ENCODE measurements at places on chromosomes 3 and 15.

DNA sequence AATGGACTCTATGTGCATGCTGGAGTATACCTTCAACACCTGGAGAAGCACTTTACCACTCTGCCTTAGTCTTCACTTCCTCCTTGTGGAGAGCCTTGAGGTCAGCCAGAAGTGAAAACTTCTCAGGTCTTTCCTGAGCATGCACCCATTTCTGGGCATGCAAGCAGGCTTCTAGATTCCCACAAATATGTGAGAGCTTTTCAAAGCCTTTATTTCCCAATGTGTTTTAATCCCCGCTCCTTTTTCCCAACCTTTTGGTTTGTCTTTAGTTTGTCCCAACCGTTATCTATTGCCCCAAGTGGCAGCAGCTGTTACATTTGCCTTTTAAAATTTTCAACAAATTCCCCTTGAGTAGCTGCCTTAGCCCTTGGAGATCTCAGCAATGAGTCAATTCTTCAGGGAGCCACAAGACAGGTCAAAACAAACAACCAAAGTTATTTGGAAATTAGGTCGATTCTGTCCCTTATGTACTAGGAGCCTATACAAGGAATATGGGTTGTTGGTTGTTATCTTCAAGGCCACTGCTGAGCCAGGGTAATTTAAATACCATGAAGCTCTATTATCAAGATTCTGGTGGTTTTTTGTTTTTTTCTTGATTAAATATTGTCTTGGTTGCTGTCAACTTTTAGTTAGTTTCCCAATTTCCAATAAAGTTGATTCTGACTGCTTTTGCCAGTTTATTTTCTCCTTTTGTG is 44.4 kb downstream of the LSM3 start:
- DNase-seq: no peak

GRCh38 chr3:97816811-97817210 is 5.0 kb upstream of the CRYBG3 start:
- DNase-seq: no peak

- no peak for DNase-seq
Observed at GRCh38 chr15:39918688-39919385, 1.2 kb downstream of the GPR176 start.

- no peak for DNase-seq
Observed at GRCh38 chr3:88003115-88003755, 55.6 kb downstream of the CGGBP1 start.

DNA sequence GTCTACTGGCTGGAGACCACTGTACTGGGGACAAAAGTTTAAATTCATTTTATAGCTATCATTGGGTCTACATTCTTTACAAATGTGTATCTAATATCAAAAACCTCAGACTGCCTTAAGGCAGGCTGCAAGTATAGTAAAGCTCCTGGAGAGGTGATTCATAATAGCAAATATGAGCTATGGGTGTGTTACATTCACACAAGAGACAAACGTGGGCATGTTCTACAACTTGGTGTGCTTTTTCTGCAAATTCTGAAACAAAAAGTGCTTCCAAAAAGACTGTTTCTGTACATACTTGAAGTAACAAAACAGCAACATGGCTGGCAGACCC is 1101.4 kb downstream of the ROBO1 start:
- DNase-seq: no peak

DNA sequence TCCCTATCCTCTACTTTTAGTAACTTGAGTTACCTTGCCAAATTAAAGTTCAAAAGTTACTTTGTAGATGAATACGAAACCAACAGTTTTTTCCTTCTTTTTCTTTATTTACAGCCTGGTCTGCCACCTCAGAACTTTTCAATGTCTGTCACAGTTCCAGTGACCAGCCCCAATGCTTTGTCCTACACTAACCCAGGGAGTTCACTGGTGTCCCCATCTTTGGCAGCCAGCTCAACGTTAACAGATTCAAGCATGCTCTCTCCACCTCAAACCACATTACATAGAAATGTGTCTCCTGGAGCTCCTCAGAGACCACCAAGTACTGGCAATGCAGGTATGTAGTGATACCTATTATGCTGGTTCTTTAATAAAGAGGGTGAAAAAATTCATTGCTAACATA is 59.0 kb downstream of the LYSMD4 start:
- no peak for DNase-seq

GRCh38 chr3:134477002-134477401 is 8.8 kb downstream of the ANAPC13 start:
- no peak for DNase-seq

DNA sequence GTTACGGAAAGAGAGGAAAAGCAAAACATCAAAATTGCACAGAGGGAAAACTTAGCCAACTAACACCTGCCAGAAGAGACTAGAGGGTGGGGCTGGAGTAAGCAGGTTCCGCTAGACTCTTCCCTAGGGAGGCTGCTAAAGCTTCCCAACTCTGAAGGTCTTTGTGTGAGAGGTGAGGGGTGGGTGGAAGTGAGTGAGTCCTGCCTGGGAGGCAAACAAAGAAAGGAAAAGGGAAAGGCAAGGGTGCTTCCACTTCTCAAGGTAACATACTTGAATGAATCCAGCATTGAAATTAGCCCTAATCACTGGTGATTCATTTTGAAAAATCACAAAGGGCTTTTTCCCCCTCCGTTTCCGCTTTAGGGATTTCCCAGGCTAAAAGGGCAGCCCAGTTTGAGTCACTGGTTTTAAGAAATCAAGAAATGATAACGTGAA is 220.5 kb upstream of the ADAMTS9 start:
- DNase-seq: no peak

DNA sequence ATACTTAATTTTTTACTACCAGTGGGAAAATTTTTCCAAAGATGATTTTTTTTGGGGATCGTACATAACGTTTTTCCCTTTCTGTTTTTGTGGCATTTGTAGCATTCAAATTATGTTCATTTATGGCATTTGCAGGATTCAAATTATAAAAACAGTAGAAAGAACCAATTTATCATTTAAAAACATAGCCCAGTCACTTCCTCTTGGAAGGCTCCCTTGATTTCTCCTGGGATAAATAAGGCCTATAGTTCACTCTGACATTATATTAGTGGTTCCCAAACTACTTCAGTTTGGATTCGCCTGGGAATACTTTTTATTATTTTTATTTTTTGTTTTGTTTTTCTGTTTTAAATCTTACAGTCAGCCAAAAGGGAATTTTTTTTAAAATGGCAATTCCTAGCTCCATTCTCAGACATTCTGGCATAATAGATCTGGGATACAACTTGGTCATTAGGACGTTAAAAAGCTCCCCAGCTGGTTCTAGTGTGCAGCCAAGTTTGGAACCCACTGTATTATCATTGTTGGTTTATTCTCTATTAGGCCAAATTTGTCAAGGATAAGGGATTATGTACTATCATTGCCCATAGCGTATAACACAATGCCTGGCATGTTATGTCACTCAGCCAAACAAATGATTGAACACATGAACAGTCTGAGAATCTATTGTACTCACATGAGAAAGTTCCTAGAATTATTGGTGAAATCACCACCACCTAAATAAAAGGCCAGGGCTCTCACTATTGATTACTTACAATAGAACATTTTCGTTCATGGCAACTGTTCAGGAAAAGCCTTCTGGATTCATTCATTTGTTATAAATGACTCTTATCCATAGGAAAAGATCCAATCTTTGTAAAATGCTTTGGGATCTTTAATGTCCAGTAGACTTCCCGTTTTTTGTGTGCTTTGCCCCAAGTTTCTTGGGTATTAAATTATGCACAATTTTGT is 28.9 kb downstream of the RARB start:
- no peak for DNase-seq

- no peak for DNase-seq
Observed at GRCh38 chr15:95839367-95839782, 491.1 kb upstream of the NR2F2 start.

- DNase-seq: no peak
Observed at GRCh38 chr3:177640319-177640965, 443.2 kb upstream of the TBL1XR1 start.

DNA sequence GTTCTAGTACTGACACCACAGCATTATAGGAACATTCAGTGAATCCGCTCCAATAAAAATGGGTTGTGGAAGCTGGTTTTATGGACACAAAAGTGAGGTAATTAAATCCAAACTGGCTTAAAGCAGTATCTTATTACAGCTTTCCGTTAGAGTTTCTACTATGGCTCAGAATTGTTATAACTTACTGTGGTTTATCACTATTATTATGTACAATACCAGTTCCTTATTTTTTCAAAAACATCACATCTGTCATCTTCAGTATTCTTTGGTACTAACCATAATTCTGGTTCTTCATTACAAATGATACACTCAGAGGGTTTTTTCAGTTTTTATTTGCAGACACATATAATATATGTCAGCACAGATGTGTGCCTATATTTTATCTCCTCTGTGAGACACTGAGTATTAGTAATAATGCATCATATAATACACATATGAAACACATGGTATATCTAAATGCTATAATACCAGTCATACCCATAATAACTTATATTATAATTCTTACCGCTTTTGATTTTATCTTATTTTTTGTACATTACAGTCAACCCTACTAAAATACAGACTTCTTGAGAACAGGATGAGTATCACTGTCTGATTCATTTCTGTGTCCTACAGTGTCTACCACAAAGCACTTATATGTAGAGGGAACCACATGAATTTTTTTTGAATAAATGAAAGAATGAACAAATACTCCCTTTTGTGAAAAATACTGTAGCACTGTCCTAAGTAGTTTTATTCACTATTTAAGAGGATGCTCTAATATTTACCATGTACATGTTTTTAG is 39.0 kb downstream of the CMSS1 start:
- DNase-seq: no peak

GRCh38 chr3:184645336-184645735 is 66.5 kb downstream of the MAGEF1 start:
- no peak for DNase-seq

DNA sequence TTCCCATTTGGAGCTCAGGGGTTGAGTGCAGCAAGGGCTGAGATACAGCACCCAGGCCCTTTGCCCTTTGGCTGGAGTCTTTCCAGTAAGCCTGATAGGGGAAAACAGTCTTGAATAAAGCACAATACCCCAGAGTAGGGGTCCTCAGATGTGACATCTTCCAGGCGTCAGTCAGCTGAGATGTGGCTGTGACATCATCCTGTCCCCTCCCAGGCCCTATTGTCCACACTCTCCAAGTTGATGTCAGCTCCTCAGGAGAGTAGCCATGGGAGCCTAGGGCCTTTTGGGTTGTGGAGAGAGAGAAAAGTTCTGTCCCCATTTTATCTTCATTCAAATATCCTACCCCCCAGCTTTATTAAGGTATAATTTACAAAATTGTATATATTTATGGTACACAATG is 92.5 kb downstream of the CACNA2D3 start:
- no peak for DNase-seq

DNA sequence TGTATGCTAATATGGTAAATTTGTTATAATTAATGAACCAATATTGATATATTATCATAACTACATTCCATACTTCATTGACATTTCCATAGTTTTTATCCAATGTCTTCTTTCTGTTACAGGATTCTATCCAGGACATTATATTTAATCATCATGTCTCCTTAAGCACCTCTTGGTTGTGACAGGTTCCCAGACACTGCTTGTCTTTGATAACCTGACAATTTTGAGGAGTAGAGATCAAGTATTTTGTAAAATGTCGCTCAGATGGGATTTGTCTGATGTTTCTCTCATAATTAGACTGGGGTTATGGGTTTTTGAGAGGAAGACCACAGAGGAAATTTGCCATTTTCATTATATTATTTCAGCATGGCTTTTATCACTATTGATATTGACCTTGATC is 317.4 kb downstream of the PLOD2 start:
- DNase-seq: no peak

- no peak for DNase-seq
Observed at GRCh38 chr15:96703091-96703490, 372.6 kb downstream of the NR2F2 start.

DNA sequence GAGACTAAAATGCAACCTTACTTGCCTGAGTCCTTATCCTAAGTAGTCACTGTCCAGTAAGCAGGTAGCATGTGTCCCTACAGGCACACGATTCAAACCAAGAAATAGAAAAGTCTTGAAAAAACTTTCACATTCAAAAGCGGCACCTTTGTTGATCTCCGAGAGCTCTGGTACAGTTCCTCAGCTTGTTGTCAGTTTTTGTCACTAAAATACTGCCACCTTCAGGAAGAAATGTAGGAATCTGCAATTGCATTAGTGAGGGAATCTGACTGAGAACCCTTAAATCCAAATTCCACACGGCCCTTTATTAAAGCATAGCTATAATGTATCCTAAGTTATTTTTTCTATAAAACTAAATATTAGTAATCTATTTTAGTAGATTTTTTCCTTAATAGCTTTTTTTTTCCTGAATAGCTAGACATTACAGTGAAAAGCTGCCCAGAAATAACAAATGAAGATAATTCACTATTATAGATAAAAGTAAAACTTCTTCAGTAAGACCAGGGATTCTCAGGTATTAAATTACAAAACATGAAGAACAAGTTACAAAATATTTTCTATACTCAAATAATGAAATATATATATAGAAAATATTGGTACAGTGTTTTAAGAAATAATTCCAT is 44.0 kb downstream of the CCDC54 start:
- no peak for DNase-seq

DNA sequence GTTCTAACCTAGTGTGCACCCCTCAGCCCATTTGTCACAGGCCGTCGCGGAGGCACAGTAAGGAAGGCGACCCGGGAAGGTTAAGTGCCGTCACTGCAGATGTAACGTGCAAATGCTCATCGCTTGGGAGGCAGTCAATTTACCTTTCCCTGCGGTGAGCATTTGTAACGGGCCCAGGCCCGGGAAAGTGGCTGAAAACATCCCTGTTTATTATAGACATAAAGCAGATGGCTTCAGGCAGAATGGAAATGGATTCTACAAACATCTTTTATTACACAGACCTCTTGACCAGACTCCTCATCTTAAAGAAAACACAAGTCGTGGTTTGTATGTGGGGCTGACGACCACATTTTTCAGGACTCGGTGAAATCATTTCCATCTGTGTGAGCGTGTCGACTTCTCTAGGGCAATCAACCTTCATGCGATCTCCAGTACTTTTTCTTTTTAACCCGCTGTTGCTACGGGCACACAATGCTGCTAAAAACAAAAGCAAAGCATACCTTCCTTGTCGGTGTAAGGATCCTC is 43.6 kb downstream of the NMNAT3 start:
- no peak for DNase-seq

- no peak for DNase-seq
Observed at GRCh38 chr3:12553921-12554391, 2.9 kb upstream of the MKRN2 start.

DNA sequence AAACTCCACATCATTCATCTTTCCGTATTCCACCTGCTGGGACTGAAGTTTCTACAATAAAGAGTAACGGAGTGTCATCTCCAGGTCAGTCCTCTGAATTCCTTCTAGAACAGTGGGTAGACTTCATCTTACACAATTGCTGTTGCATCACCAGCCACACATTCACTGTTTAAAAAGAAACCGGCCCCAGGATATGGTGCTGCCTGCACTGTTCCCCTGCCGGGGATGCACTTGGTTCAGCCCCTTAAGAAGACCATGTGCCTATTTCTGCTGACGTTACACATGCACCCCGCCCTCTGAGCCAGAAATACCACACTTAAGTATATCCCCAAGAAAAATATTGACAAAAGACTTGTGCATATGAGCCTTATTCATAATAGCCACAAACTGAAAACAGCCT is 233.4 kb downstream of the FEZF2 start:
- DNase-seq: no peak

All from stimulated activated CD8-positive, alpha-beta memory T cell treated with anti-CD3 and anti-CD28 coated beads, Interleukin-15, amount 100 ng/mL, for 24 hours (primary cell).